ENCODE measurements at places on chromosomes 12 and 14.

DNA sequence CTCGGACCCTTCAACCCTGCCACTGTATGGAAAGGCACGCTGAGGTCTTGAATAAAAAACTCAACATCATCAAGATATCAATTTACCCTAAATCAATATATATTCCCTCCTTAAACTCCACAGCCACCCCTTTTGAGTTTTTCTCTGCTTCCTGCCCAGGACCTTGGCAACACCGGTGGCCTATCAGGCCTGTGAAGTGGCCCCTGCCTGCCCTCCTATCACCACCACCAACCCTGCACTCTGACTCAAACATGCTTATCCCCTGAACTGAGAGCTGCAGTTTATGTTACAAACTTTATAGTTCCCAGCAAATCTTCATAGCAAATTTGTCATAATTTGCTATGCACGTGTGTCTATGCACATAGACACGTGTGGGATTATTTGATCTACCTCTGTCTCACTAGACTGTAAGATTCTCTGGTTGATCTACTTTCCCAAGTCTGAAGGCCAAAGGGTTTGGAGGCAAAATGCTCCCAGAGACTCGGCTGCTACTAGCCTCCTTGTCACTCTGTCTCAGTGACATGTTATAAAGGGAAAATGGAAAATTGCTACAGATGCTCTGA, 63.4 kb downstream of the SPTB start:
- no peak for DNase-seq

DNA sequence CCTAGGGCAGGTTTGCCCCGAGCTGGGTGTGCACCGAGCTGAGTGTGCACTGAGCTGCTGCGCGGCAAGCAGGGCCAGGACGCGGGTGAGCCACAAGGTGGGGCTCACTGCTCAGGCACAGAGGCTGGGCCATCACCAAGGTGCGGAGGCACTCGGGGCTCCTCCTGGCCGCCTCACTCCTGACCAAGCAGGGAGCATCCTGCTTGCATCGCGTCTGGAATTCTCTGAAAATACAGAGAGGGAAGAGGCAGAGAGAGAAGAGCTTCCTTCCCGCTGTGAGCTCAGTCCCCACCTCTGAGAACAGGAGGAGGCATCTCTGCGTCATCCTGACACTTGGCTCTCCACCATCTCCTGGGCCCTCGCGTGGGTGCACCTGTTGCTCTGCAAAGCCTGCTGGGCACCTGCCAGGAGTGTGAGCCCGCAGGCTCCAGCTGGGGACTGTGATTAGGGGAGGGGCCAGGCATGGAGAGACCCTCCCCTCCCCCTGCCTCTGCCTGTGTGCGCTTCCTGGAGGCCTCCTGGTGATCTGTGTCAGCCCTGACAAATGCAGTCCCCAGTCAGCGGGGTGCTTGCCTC, 116.3 kb downstream of the GLT1D1 start:
- DNase-seq: peak; percentile 37

DNA sequence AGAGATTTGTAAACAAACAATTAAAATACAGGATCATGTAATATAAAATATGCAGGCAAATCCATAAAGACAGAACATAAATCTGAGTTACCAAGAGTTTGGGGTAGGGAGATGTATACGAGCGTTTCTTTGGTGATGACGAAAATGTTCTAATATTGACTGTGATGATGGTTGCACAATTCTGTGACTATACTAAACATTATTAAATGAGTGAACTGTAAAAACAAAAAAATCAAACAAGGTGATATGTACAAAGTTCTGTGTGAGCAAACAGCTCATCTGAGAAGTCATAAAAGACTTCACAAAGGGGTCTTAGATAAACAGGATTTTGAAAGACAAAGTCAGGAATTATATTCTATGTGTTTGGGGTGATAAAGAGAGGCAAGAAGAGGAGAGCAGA, 127.9 kb downstream of the INSM2 start:
- DNase-seq: no peak

- DNase-seq: no peak
These were observed 117.4 kb downstream of the GCH1 start for GRCh38 chr14:54785136-54785777.

GRCh38 chr12:114776731-114777442, 92.9 kb upstream of the TBX3 start:
- no peak for DNase-seq

- no peak for DNase-seq
These were observed 16.5 kb upstream of the OR10AD1 start for GRCh38 chr12:48219631-48220030.

- no peak for DNase-seq
These were observed 182.4 kb upstream of the CCND2 start for GRCh38 chr12:4091016-4091743.

DNA sequence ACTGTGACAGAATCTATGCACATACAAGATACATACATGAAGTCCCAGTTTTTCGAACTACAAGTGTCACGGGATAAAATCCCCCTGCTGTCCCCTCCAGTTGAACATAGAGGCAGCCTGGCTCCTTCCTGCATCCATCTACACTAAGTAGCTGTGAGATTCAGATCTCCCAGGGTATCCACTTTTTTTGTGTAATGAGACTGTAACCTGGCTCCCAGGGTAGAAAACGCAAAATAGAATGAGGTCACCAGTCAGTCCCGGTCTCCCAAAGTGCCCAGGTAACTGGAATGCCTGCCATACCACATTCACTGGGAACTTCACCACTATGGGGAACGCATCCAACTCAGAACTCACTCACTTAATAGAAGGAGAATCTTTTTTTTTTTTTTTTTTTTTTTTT, 67.8 kb downstream of the TMCC3 start:
- DNase-seq: no peak

- DNase-seq: no peak
These were observed 68.0 kb upstream of the SLCO1C1 start for GRCh38 chr12:20627001-20627588.

- DNase-seq: no peak
These were observed 34.2 kb downstream of the TBX5 start for GRCh38 chr12:114371733-114372132.

DNA sequence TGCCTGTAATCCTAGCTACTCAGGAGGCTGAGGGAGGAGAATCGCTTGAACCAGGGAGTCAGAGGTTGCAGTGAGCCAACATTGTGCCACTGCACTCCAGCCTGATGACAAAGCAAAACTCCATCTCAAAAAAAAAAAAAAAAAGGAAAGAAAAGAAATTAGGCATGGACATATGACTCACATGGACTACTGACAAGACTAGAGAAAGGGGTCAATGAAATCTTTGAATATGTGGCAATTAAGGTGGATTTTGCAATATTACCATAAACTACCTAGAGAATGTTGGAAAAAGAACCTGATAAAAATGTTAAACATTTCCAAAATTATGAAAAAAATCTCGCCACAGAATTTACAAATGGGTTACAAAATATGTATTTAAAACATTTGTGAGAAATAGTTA, 873.6 kb downstream of the C12orf50 start:
- DNase-seq: no peak

GRCh38 chr14:78329371-78329770, 159.2 kb downstream of the NRXN3 start:
- no peak for DNase-seq

DNA sequence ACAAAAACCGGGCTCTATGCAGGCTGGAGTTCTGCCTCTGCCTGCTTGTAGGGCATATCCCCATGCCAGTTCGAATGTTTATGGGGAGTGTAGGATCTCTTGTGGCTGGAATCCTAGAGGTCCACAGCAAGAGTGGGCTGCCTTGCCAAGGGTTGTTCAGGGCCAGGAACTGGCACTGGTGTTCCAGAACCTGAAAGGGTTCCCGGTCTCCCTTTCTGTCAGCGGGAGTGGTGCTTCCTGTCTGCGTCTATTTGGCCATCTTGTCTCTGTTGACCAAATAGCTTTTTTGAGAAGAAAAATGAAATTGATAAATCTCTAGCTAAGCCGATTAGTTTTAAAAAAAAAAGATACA, 17.8 kb downstream of the OLR1 start:
- no peak for DNase-seq

DNA sequence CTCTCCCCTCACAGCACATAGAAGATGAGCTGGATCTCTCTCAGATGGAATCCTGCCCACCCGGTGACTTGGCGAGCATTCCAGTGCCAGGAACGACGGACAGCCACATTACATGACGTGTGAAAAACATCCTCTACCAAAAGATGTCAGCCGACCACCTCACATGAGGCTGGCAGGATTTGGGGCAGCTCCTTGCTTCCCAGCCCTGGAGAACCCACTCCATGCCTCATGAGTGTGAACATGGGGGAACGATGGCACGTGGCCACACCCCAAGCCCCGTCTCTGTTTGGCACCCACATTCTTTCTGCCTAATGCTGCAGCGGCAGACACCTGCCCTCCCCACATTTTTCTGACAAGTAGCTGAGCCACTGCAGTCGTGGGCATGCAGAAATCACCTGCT, 202.5 kb downstream of the CALM1 start:
- DNase-seq: no peak

GRCh38 chr12:106049105-106049504, 89.6 kb downstream of the NUAK1 start:
- DNase-seq: no peak
